ENCODE measurements at places on chromosomes 5 and 9.

- DNase-seq, result no peak
These were observed 293.4 kb downstream of the YTHDC2 start for GRCh38 chr5:113806904-113807303.

- no peak for DNase-seq
These were observed 428.8 kb upstream of the ACTBL2 start for GRCh38 chr5:57911438-57911837.

DNA sequence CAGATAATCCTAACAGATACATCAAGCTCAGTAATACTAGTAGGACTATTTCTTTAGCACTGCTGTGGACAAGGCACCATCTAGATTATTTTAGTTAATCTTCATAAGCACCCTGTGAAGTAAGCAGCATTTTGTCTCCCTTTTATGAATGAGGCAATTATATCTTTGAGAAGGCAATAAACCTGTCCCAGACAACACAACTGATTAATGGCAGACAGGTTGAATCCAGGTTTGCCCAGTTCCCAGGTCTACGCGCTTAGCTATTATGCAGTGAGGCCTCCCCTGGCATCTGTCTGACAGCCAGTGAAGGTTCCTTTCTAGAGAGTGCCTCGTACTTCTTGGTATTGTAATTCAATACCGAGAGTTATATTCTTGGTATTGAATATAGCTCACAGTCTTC lies 9.7 kb upstream of the LVRN start:
- no peak for DNase-seq

GRCh38 chr5:136802383-136802782 lies 437.0 kb upstream of the TRPC7 start:
- no peak for DNase-seq

- no peak for DNase-seq
These were observed 394.9 kb upstream of the GRAMD2B start for GRCh38 chr5:126028336-126028735.

DNA sequence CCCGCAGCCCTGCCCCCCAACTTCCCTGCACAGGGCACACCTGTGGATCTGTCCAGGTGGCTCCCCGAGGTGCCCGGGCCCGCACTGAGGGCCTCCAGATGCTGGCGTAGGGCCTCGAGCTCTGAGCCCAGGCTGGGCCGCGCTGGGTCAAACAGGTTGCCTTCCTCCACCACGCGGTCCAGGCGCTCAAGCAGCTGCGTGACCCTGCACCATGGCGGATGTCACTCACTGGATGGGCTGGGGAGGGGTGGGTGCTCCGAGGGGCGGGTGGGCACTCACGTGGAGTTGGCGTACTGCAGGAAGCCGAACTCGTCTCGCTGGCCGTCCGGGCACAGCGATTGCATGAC lies 5.4 kb downstream of the ABCA2 start:
- DNase-seq, result no peak

DNA sequence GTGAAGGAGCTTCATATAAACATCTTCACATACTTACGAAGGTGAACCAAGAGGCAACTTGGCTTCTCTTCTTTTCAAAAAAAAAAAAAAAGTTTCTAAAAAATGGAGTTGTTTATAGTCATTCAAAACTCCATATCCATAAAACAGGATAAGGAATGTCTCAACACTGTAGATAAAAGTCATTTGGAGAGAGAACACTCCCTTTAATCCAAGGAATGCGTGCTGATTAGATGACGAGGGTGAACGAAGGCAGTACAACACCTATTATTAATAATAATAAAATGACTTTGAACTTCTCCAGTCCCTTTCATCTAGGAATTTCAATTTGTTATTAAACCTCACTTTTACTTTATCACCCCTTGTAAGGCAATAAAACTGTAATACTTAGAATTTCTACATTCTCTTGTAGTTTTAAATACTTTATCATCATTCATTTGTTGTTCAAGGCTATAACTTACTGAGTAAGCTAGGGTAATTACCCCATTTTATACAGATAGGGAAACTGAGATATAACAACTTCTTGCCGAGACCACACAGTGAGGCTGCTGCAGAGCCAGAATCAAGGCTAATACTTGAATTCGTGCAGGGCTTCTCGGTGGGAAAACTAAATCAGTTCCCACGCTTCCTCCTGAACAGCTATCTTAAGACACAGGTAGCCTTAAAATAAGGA lies 377.1 kb downstream of the EFNA5 start:
- no peak for DNase-seq
